SJCRH30 (cell line): ENCODE measurements at places on chromosomes 12 and 14. TPM values are rescaled to one million over a fixed set of nuclear protein-coding genes. Genes with fewer than 3 reads are reported as not detected.

DNA sequence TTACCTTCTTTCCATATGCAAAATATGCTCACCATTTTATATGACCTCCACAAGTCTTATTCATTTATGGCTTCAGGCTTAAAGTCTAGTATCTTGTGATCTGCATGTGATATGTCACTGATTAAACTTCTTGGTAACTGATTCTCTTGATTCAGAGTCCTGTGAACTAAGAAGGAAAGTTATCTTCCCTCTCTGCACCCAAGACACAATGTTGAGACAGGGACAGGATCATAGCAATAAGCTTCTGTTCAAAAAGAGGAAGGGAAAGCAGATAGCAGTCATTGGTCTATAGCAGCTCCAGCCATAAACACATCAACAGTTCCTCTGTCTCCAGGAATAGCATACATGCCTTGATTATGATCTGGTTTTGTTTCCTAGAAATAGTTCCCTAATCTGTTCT, 103.1 kb downstream of the UNC79 start:
- no peak overlapping the region for H3K4me3 ChIP-seq
- H3K27me3 ChIP-seq = no peaks in the 10 kb centered on the region
- H3K36me3 ChIP-seq = no peaks in the 10 kb centered on the region

GRCh38 chr12:793037-793436, 40.7 kb downstream of the WNK1 start:
- DNase-seq = no peak
- H3K27ac ChIP-seq = no peak overlapping the region
- H3K36me3 ChIP-seq = no peaks in the 10 kb centered on the region
- no peaks in the 10 kb centered on the region for H3K27me3 ChIP-seq
- H3K4me3 ChIP-seq = no peak overlapping the region
- H3K4me1 ChIP-seq = peaks cover 2% of the 10 kb centered on the region; the same call in 1 of the 2 replicates

- peak; percentile 96 for DNase-seq
- no peaks in the 10 kb centered on the region for H3K27me3 ChIP-seq
- H3K4me3 ChIP-seq = no peak overlapping the region
- H3K36me3 ChIP-seq = no peaks in the 10 kb centered on the region
- H3K4me1 ChIP-seq = peaks cover 87% of the 10 kb centered on the region
Observed at GRCh38 chr14:66649498-66649897, 141.6 kb downstream of the GPHN start.

Gene TAS2R9
- 0.15 and 0.16 TPM in 2 replicates for total RNA-seq

GRCh38 chr12:4164559-4165558, 108.7 kb upstream of the CCND2 start:
- no peaks in the 10 kb centered on the region for H3K36me3 ChIP-seq
- peak; percentile 95 for DNase-seq
- peak overlapping the region; percentile 98 for H3K27ac ChIP-seq
- H3K4me3 ChIP-seq = peak overlapping the region; percentile 59
- peaks cover 24% of the 10 kb centered on the region for H3K4me1 ChIP-seq

- H3K4me1 ChIP-seq = no peaks in the 10 kb centered on the region
- no peaks in the 10 kb centered on the region for H3K36me3 ChIP-seq
- H3K27me3 ChIP-seq = no peaks in the 10 kb centered on the region
- peak; percentile 16 for DNase-seq
- H3K27ac ChIP-seq = peak overlapping the region; percentile 26
- H3K4me3 ChIP-seq = peak overlapping the region; percentile 62
Observed at GRCh38 chr12:132190012-132190755, 45.9 kb downstream of the NOC4L start.

- H3K4me1 ChIP-seq = no peaks in the 10 kb centered on the region
- H3K27me3 ChIP-seq = no peaks in the 10 kb centered on the region
- no peak overlapping the region for H3K27ac ChIP-seq
- no peak overlapping the region for H3K4me3 ChIP-seq
Observed at GRCh38 chr12:117111821-117112595, 12.8 kb upstream of the TESC start.

DNA sequence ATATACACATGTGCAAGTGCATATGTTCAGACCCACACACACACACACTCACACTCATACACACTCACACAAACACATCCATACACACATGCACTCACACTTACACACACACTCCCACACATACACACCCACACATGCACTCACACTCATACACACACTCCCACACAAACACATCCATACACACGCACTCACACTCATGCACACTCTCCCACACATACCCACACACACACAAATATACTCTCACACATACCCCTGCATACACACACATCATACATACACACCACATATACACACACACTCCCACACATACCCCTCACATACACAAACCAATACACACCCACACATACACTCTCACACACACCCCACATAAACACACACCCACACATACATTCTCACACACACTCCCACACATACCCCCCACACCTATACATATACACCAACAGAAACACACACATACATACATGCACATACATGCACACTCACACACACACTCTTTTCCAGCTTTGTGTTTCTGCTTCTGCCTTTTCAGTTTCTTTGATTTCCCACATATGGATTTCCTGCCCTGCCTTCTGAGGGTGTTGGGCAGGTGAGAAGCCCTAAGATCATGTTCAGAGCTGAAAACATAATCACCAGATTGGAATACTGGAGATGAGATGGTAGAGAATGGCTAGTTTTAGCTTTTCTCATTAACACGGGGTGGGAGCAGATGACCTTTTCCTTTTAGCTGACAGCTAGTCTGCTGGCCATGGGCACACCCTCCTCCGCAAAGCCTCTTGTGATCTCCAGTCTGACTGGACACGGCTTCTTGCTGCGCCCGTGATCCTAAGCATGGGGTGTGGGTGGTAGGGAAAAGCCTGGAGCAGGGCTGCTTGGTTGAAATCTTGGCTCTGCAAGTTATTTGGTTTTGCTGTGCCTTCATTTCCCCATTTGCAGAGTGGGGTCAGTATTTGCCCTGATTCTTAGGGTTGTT, 214.0 kb downstream of the CHST11 start:
- DNase-seq = no peak
- H3K27me3 ChIP-seq = no peaks in the 10 kb centered on the region
- peaks cover 61% of the 10 kb centered on the region for H3K4me1 ChIP-seq
- peak overlapping the region; percentile 90 for H3K27ac ChIP-seq
- H3K4me3 ChIP-seq = no peak overlapping the region

Gene ERBB3
- 38.0 and 38.8 TPM in 2 replicates for total RNA-seq

- H3K4me3 ChIP-seq = no peak overlapping the region
- H3K4me1 ChIP-seq = peaks cover 10% of the 10 kb centered on the region; the same call in 1 of the 2 replicates
- DNase-seq = no peak
- no peaks in the 10 kb centered on the region for H3K36me3 ChIP-seq
Observed at GRCh38 chr14:37697489-37698121, 102.2 kb downstream of the TTC6 start.

DNA sequence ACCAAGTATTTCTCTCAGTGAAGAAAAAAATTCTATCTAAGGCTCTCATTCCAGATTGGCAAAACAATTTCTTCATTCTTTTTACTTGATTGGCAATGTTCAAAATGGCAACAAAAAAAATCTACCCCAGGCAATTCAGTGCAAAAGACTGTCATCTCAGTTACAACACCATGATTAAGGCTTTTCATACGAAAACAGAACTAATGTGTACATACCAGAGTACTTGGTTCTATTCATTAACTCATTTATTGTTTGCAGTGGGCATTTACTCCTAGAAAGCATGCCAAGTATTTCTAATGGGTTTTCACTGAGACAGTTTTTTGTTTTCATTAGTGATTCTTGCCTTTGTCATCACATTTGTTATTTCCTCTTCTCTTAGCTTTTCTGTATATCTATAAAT, 33.0 kb downstream of the DBX2 start:
- H3K27ac ChIP-seq = no peak overlapping the region
- no peak for DNase-seq
- no peaks in the 10 kb centered on the region for H3K27me3 ChIP-seq

Gene CD69
- not detected in 2 replicates for total RNA-seq

DNA sequence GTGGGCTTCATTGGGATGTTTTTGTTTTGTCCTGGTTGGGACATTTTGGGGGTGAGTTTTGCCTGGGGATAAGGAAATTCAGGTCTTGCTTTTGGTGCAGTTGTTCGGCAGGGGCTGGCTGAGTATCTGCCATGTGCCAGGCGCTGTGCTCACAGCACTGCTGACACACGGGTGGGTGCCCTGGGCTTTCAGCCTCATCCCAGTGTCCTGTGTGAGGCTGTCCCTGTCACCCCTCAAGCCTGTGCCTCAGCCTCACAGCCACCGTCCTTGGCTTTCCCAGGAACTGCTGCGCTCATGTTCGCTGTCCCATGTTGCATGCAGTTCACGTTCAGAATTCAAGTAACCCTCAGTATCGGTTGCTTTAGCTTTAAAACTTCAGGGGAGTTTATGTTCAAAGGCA, 24.9 kb downstream of the XRCC3 start:
- H3K36me3 ChIP-seq = peaks cover 19% of the 10 kb centered on the region
- H3K27ac ChIP-seq = no peak overlapping the region

- H3K27me3 ChIP-seq = no peaks in the 10 kb centered on the region
- no peaks in the 10 kb centered on the region for H3K36me3 ChIP-seq
- H3K4me1 ChIP-seq = no peaks in the 10 kb centered on the region
- no peak for DNase-seq
- H3K4me3 ChIP-seq = no peak overlapping the region
- H3K27ac ChIP-seq = no peak overlapping the region
Observed at GRCh38 chr14:86072116-86072894, 542.4 kb downstream of the FLRT2 start.

GRCh38 chr12:57475271-57476161, 4.2 kb downstream of the ARHGAP9 start:
- H3K27me3 ChIP-seq = no peaks in the 10 kb centered on the region
- peaks cover 28% of the 10 kb centered on the region for H3K4me1 ChIP-seq
- H3K4me3 ChIP-seq = no peak overlapping the region
- peaks cover 5% of the 10 kb centered on the region for H3K36me3 ChIP-seq

DNA sequence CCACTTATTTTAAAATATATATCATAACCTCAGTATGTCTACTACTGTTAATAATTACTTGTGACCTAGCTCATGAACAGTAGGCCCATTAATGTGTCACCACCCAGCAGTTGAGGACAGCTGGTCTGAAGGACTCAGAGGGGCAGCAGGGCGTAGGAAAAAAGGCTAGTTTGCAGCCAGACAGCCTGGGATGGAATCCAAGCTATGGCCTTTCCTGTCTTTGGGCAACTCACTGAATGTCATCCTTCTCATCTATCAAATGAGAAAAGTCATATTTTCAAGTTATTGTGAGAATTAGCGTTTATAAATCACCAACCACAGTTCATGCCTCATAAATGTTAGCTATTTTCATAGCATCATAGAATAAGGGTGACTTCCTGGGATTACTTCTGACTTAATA, 12.3 kb downstream of the DENND5B start:
- H3K4me3 ChIP-seq = no peak overlapping the region
- DNase-seq = peak; percentile 90
- H3K27me3 ChIP-seq = no peaks in the 10 kb centered on the region
- H3K4me1 ChIP-seq = peaks cover 12% of the 10 kb centered on the region
- H3K36me3 ChIP-seq = no peaks in the 10 kb centered on the region

GRCh38 chr14:77212943-77213678, 31.5 kb downstream of the TMEM63C start:
- no peak overlapping the region for H3K4me3 ChIP-seq
- H3K27me3 ChIP-seq = no peaks in the 10 kb centered on the region
- no peak for DNase-seq
- no peaks in the 10 kb centered on the region for H3K36me3 ChIP-seq

- H3K4me3 ChIP-seq = no peak overlapping the region
- H3K27ac ChIP-seq = no peak overlapping the region
- H3K27me3 ChIP-seq = no peaks in the 10 kb centered on the region
- H3K4me1 ChIP-seq = no peaks in the 10 kb centered on the region
- no peaks in the 10 kb centered on the region for H3K36me3 ChIP-seq
Observed at GRCh38 chr12:132513070-132513398, 23.1 kb downstream of the FBRSL1 start.

Gene PRPF40B
- 4.4 and 4.9 TPM in 2 replicates for total RNA-seq

DNA sequence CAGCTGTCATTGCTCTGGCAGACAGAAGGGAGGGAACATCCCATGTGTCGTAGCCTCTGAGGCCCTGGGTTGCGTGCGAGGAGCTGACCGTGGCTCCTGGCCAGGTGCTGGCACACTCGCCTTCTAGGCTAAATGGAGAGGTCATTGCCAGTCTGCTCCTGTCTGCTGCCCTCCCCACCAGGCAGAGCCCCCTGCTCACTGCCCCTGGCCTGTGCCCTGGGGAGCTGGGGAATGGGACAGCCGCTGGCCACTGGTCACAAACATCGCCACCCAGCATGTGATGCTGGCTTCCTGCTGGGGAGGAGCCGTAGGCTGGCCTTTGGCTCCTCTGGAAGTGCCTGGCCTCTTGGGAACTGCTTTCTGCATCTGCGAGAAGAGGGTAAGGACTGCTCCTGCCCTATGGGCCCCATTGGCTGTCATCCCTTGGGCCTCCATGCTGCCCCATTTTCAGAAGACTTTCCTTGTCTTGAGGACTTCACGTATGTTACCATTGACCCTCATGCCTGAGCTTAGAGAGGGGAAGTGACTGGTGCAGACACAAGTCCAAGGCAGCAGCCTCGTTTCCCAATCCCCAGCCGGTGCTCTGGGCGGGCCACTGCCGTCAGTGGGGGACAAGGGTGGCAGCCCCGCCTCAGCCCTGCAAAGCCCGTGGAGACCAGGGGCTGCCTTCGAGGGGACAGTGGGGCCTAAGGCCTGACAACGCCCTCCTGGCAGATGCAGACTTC, 2.0 kb upstream of the TNFAIP2 start:
- DNase-seq = no peak
- H3K4me1 ChIP-seq = peaks cover 34% of the 10 kb centered on the region
- H3K36me3 ChIP-seq = no peaks in the 10 kb centered on the region
- no peak overlapping the region for H3K27ac ChIP-seq

DNA sequence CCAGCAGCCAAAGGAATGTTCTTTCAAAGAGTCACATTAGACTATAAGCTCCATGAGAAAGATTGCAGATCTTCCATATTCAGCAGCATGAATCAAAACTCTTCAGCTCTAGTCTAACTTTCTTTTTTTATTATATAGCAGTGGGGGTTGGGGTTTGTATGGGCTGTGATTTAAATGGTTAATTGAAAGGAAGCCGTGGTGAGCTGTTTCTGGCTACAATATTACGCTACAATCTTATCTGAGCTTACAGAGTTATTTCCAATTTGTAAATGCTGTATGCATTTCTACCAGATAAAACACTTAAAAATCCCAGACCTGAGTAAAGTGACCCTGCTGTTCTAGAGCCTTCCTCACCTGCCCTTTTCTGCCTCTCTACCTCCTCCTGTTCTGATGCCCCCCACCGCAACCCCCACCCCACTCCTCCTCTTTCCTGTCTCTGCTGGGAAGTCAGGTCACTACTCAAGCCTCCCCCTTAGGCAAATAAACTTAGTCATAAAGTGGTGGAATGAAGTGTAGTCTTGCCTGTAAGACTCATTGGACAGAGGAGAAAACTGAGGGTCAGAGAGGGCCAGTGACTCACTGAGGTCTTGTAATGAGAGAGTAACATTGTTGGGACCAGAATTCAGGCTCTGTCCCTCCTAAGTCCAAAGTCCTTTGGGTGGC, 1089.5 kb downstream of the BCL11B start:
- no peaks in the 10 kb centered on the region for H3K4me1 ChIP-seq
- H3K27me3 ChIP-seq = no peaks in the 10 kb centered on the region
- DNase-seq = no peak
- H3K27ac ChIP-seq = no peak overlapping the region
- H3K4me3 ChIP-seq = no peak overlapping the region

GRCh38 chr12:24997970-24998582, 49.2 kb upstream of the BCAT1 start:
- H3K36me3 ChIP-seq = no peaks in the 10 kb centered on the region
- H3K27me3 ChIP-seq = no peaks in the 10 kb centered on the region
- H3K27ac ChIP-seq = no peak overlapping the region
- peaks cover 9% of the 10 kb centered on the region for H3K4me1 ChIP-seq

GRCh38 chr12:83389237-83389996, 702.7 kb downstream of the TMTC2 start:
- no peak overlapping the region for H3K27ac ChIP-seq
- no peaks in the 10 kb centered on the region for H3K4me1 ChIP-seq
- H3K4me3 ChIP-seq = no peak overlapping the region
- no peaks in the 10 kb centered on the region for H3K36me3 ChIP-seq
- DNase-seq = peak; percentile 20

Gene ARMH4
- 0.45 and 1.3 TPM in 2 replicates for total RNA-seq

Gene TRAF3
- total RNA-seq = 14.0 and 14.6 TPM in 2 replicates

Gene ANKRD33
- total RNA-seq = not detected in 2 replicates

Gene TEX22
- 0.06 and 0.20 TPM in 2 replicates for total RNA-seq
